NCI-H2081 (cell line): ENCODE measurements at places on chromosomes 7 and 10.

DNA sequence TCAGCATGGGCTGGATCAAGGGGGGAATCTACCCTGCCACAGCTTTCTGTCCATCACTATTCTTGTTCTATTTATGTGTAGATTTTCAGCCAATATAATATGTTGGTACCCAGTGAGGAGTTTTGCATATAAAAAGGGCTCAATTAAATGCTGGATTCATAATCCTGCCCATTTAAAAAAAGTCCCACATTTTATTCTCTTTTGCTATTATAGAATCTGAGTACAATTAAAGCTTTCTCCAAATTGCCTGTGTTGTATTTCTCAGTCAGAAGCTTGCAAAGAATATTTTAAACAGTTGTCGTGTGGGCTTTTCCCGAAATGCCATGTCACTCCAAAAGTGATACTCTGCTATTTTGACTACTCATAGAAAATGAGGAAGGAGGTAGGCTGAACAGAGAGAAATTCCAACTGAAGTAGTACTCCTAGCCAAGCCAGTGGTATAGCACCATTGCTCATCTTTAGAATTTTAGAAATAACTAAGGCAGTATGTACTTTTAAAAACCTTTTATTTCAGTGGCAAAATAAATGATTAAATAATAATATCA lies 108.3 kb upstream of the HDAC9 start:
- DNase-seq = no peak

DNA sequence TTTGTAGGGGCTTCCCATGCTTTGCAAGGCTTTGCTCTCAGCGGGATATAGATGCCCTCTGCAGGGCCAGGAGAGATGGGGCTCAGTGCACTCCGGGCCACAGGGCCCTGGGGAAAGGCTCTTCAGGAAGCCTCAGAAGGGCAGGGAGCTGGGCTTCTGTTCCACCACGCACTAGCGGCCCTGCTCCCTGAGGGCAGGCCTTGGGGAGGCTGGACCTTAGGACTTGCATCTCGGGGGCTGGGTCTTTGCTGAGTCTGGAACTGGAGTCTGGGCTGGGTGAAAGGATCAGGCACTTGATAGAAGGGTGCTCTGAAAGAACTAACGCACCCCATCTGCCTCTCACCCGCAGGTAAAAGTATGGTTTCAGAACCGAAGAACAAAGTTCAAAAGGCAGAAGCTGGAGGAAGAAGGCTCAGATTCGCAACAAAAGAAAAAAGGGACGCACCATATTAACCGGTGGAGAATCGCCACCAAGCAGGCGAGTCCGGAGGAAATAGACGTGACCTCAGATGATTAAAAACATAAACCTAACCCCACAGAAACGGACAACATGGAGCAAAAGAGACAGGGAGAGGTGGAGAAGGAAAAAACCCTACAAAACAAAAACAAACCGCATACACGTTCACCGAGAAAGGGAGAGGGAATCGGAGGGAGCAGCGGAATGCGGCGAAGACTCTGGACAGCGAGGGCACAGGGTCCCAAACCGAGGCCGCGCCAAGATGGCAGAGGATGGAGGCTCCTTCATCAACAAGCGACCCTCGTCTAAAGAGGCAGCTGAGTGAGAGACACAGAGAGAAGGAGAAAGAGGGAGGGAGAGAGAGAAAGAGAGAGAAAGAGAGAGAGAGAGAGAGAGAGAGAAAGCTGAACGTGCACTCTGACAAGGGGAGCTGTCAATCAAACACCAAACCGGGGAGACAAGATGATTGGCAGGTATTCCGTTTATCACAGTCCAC lies 5.4 kb downstream of the EMX2 start:
- no peak for DNase-seq

DNA sequence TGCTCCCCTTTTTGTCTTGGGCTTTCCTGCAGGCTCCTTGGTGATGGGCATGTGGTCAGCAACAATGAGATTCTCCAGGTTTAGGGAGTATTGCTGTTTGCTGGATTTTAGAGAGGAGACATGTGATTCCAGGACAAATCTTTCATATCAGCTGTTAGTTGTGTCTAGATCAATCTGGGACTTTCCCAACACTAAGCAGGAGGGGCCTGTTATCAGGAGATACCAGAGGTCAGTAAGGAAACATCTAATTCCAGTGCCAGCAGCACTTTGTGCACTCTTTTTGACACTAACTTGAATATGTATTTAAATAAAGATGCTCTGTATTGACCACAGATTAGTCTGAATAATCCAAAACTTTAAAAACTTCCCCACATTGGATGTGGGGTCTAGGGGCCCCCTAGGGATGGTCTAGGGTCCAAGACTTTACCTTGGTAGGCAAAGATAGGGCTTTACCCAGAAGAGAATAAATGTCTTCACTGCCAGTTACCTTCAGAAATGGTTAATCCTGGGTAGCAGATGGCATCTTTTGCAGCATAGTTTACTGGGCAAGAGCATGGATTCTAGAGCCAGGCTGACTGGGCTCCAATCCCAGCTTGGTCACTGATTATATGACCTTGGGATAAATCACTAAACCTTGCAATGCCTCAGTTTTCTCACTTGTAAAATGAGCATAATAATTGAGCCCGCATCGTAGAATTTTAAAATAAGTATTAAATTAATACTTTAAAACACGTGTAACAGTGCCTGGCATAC lies 6.4 kb upstream of the FIGNL1 start:
- no peak for DNase-seq

DNA sequence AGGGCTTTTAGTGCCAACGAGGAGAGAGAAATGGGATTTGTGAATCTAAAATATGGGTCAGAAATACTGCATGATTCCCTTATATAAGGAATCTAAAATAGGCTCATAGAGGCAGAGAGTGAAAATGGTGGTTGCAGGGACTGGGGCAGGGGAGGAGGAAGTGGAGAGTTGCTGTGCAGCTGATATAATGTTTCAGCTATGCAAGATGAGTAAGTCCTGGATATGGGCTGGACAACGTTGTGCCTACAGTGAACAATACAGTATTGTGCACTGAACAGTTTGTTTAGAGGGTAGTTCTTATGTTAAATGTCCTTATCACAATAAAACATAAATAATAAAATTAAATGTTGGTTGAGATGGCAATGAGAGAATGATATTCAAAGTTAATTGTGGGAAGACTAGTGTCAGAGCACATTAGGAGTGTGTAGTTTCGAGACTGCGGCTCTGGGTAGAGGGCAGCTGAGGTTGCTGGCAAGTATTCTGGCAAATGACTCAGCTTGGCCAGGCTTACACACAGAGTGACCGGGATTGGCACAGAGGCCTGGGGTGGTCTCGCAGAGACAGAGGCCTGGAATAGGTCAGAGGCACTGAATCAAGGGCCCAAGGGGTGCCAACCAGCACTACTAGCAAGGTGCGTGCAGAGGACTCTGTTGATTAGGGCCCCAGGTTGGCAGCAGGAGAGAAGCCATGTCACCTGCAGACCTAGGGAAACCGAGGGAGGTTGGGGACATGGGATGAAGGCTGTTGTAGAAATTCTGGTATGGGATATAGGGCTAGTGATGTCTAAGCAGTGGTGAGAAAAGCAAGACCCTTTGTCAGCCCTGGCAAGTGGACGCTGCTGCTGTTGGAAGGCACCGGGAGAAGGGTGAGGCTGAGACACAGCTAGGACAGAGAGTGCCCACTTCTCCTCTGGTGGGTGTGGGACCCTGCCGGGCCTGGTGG lies 2.8 kb upstream of the DEPP1 start:
- no peak for DNase-seq

- peak; percentile 91 for DNase-seq
Observed at GRCh38 chr7:75931680-75932079, 16.7 kb downstream of the POR start.

DNA sequence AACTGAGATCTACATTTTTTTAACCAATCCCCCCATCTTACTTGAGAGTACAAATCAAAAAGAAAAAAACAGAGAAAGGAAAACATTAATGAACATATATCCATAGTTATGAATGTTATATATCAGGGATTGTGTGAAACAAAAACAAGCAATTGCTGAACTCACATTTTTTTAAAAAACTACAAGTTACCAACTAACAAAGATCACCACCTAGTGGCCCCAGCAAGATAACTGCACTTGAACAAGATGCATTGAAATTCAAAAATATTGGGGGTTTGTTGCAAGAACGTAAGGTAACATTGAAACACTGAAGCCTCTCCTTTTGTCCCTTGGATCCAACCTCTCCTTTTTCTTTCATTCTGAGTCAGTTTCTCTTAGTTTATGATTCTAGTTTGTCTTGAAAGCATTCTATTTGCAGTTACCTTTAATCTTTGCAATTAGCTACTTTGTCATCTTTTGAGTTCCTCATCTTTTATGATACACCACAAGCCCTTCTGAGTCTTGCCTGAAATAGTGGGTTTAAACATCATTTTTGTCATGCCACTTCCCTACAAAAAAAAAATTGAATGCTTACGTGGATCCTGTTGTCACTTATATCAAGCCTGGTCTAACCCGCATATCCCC lies 87.3 kb upstream of the TES start:
- peak; percentile 55 for DNase-seq

DNA sequence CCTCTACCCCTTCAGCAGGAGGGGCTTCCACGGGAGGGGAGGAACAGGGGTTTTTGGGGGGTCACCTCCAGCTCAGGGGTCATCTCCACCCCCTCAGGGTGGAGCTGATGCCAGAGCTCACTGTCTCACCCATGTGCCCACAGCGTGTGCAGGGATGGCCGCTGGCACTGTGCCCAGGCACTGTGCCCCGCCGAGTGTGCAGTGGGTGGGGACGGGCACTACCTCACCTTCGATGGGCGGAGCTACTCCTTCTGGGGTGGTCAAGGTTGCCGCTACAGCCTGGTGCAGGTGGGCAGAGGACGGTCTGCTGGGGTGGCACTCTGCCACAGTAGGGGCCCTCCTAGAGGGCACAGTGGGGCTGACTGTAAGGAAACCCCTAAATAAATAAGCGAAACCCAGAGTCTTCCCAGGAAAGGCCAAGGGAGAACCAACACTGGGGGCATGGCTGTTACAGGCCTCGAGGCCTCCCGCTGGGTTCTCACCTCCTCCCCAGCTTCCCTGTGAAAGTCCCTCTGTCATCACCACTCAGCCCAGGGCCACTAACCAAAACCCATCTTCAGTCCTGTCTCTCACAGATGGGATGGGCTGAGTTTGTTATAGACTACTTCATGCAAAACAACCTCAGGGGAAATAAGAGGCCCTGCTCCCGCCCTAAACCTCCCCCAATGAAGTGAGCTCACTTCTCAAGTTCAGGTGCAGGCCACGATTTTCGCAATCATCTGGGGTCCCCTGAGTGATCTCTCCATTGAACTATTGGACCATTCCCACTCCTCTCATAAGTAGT lies 7.4 kb upstream of the ZNF467 start:
- no peak for DNase-seq

- DNase-seq = no peak
Observed at GRCh38 chr10:1142596-1142995, 86.4 kb downstream of the WDR37 start.

- no peak for DNase-seq
Observed at GRCh38 chr10:5355594-5356301, 9.0 kb upstream of the UCN3 start.

- DNase-seq = no peak
Observed at GRCh38 chr7:132118641-132119040, 457.6 kb downstream of the PLXNA4 start.

GRCh38 chr7:116209561-116210070 lies 723 bp upstream of the TES start:
- DNase-seq = no peak

DNA sequence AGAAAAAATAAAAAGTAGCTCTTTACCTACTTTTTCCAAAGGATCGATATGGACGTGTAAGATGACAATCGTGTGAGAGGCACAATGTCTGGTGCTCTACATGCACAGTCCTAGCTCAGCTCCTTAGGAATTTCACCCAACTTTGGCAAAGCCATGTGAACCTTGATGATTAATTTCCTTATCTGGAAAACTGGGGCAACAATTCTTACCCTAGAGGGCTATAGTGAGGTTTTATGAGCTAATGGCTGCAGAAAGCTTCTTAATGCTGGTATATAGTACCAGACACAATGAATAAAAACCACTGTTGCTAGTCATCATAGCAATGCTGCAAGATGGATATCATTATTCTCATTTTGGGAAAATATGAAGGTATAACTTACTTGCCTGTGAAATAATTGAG lies 202.7 kb downstream of the PARD3 start:
- DNase-seq = no peak

- no peak for DNase-seq
Observed at GRCh38 chr10:102261196-102261595, 15.9 kb downstream of the GBF1 start.

GRCh38 chr7:33601101-33601500 lies 304.2 kb upstream of the BMPER start:
- no peak for DNase-seq

DNA sequence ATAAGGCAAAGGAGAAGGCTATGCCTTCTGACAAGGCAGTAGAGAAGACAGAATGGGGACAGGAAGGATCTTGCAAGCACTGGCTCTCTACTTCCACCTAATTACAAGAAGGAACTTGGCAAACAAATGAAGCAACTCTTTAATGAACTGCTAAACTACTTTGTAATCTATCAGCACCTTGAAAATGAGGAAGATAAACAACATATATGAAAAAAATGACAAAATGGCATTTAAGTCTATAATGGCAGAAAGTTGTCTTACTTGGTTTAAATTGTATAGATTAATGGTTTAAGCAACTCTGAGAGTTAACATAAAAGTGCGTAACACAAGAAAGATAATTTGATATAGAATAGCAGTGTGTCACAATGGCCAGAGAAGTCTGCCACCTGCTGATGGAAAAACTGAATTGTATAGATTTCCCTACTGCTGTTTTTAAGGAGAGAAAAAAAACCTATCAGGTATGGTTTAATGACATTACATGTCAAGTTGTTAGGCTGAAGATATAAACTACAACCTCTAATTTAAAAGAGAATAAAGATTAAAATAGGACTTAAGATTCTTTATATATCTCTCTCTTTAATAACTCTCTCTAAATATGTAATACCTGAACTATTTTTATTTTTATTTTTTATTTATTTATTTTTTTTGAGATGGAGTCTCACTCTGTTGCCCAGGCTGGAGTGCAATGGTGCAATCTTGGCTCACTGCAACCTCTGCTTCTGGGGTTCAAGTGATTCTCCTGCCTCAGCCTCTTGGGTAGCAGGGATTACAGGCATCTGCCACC lies 11.8 kb downstream of the NT5C3A start:
- peak; percentile 35 for DNase-seq

DNA sequence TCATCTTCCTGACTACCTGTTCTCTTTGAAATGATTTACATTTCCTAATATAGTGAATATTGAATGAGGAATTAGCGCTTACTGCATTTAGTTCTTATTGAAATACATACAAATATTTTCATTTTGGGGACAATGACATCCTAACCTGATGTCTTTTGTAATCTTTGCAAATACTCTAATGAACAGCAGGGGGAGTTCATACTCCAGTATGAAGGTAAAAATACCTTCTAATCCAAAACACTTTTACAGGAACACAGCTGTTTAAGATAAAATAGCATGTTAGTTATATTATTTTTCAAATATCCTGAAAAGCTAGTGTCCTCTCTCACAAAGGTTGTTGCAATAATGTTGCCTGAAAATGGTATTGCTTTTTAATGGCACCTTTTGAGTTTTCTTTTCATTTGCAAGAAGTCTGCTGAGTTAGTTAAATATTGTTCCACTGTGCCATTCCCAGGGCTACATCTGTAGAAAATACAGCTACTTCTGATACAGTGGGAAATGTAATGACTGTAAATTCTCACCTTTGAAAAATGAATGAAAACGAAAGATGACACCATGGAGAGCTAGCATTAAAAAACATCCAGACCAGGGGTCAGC lies 400.0 kb downstream of the PHF14 start:
- DNase-seq = peak; percentile 2

- DNase-seq = no peak
Observed at GRCh38 chr10:8017277-8017676, 37.2 kb upstream of the GATA3 start.
